ENCODE measurements at places on chromosomes 5 and 9. TPM values are rescaled to one million over a fixed set of nuclear protein-coding genes. Genes with fewer than 3 reads are reported as not detected.

The NIPAL4 gene
- total RNA-seq = 5.0 TPM

The CNTFR gene
- 5.6 TPM for total RNA-seq

The SLC34A1 gene
- total RNA-seq = not detected

The TEX48 gene
- not detected for total RNA-seq

The PCDHA1 gene
- 0.21 TPM for total RNA-seq

The FYB1 gene
- 10.9 TPM for total RNA-seq

The SLC6A3 gene
- not detected for total RNA-seq

The C5orf52 gene
- not detected for total RNA-seq

The FOXD4 gene
- not detected for total RNA-seq

The GARIN3 gene
- not detected for total RNA-seq

The ENTPD2 gene
- 6.4 TPM for total RNA-seq

The BOD1 gene
- 37.6 TPM for total RNA-seq

The SLC46A2 gene
- total RNA-seq = 3.1 TPM

The AGXT2 gene
- total RNA-seq = not detected

The ACTBL2 gene
- not detected for total RNA-seq

The GABRA1 gene
- total RNA-seq = 0.21 TPM

The AP3S1 gene
- 159 TPM for total RNA-seq

The TSSK1B gene
- total RNA-seq = 1.2 TPM

The SNCAIP gene
- total RNA-seq = 22.2 TPM

The LEAP2 gene
- total RNA-seq = 3.0 TPM

The IL9 gene
- not detected for total RNA-seq

The NMUR2 gene
- not detected for total RNA-seq

The PCDH1 gene
- total RNA-seq = 21.1 TPM

The DCP2 gene
- total RNA-seq = 102 TPM

The DPH7 gene
- 21.2 TPM for total RNA-seq

The UAP1L1 gene
- 4.0 TPM for total RNA-seq

The LMNB1 gene
- 49.1 TPM for total RNA-seq

The CBY3 gene
- total RNA-seq = not detected

The SLCO6A1 gene
- total RNA-seq = not detected
